IMR-90 (cell line): ENCODE measurements at places on chromosomes 2 and 18.

GRCh38 chr2:28736034-28736433 lies 15.6 kb upstream of the PPP1CB start:
- no peak for DNase-seq

DNA sequence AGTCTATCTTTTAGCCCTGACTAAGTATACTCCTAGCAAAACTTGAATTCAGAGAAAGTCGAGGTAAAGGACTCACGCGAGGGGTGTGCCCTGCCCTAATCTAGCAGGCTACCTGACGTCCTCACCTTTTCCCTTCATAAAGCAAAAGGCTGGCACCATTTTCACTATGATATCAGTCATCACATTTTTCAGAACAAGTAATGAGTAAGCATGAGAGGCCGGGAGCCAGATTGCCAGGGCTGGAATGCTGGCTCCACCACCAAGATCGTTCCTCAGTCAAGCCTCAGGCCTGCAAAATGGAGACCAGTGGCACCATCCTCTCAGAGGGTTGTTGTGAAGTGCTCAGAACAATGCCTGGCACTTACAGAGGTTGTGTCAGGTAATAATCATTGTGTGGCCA lies 18.7 kb upstream of the NCKAP5 start:
- no peak for DNase-seq

GRCh38 chr2:65788556-65788955 lies 356.2 kb upstream of the SPRED2 start:
- no peak for DNase-seq

DNA sequence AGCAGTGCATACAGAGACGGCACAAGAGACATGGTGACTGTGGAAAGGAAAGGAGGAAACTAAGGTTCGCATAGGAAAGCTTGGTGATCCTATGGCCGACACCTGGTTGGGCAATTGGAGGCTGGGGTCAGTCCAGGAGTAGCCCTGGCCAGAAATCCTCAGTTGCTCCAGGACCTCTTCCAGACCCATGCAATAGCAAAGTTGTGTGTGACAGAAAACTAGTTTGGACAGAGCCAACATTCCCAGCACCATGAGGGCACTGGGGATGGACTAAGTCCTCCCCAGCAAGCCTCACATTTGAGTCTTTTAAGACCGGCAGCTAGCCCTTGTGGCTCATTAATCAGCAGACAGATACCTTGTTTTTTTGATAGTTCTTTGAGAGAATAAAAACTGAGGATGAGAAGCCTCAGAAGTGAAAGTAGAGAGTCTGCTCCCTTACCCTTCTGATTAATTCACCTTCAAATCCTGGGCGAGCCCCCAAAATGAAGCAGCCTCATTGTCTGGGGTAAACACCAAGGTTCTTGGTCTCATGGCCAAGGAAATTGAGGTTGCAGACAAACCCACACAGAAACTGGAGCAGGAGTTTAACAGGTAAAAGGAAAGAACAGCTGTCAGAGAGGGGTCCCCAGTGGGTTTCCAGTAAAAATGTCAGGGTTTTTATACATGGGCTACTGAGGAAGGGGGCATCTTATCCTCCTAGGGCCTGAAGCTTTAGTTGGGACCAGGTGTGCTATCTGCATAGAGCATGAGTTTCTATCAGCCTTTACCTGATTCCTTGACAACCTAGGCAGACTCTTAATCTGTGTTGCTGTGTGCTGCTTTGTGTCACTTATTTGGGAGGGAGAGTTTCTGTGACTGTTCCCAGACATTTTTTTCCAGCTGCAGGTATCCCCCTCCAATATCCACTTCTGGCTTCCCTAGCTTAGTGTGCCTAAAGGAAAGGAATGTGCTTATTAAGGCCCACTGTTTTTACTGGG lies 39.1 kb downstream of the STK17B start:
- peak; percentile 25 for DNase-seq

DNA sequence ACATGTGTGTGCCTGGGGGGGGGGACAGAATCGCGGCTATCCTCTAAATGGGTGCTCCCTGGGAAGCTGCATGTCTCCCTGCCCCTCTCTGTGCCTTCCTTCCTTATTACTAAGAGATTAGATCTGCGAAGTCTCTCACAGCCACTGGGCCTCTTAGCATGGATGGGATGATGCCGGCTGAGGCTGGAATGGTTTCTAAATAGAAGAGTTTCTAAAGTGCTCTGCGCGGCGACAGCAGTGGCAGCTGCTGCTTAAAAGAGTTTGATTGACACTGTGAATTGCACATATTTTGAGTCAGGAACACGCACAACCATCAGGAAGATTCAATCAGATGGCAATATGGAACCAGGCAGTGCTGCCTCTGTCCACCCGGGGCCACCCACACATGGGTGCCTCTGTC lies 163.8 kb downstream of the CLIP4 start:
- no peak for DNase-seq

- DNase-seq = peak; percentile 78
These were observed 725 bp downstream of the FBXO48 start for GRCh38 chr2:68466361-68466777.

DNA sequence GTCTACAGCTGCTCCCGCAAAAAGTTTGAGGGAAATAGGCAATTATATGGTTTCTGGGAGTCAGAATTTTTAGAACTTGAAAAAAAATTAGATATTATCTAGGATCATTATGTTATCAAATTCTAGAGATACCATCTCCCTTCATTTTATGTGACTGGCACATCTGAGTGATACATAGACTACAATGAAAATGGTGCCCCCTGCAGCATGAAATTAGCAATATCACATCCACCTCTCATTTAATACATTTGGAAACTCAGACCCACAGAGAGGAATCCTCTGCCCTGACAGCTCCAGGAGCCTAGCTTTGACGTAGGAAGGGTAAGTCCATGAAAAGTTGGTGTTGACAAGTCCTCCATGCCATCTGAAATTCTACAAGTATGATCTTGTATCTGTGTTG lies 381.6 kb downstream of the SUCLG1 start:
- no peak for DNase-seq

DNA sequence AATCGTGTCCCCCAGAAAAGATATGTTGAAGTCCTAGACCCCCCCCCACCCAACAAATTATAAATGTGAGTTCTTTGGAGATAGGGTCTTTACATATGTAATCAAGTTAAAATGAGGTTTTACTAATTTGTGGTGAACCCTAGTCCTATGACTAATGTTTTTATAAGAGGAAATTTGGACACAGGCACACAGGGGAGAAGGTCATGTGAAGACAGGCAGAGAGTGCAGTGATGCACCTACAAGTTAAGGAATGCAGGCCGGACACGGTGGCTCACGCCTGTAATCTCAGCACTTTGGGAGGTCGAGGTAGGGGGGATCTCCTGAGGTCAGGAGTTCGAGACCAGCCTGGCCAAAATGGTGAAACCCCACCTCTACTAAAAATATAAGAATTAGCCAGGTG lies 5.8 kb upstream of the PMAIP1 start:
- DNase-seq = no peak

GRCh38 chr2:11618708-11619062 lies 51.3 kb downstream of the NTSR2 start:
- DNase-seq = no peak

- DNase-seq = peak; percentile 62
These were observed at the start of gene TLK1 for GRCh38 chr2:171160119-171160955. Gene TLK1 (minus strand): TSS chr2:171160893. CDS start chr2:171160428, 465 bp downstream.

DNA sequence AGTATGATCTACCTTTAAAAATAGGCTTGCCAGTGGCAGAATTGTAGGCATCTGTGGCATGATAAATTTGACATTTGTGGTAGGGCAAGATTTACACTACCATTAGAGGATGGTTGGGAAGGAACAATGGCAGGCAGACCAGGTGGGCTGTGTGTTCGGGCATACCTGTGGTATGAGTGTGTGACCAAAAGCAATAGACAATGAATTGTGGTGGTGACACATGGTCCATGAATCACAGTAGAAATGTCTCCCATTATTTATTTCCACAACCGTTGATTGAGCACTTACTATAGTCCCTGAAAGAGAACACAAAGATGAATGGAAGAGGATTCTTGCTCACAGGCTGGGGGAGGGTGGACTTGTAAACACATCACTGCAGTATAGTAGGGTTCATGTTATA lies 29.9 kb upstream of the RUFY4 start:
- peak; percentile 29 for DNase-seq

DNA sequence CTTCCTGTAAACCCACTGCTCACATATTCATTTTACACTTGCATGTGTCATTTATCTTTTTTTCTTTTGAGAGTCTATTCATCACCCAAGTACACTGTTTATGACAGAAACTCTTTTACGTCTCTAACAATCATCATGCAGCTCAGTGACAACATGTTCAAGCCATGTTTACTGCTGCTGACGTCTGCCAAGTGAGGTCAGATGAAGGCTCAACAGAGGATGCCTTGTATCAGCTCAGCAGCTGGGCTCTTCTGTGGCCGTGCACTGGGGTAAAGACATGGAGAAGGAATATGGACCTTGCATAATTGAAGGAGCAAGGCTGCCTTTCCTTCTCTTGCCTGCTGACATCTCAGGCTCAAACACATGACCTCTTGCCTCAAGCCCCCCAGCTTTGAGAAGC lies 99.6 kb downstream of the ADD2 start:
- no peak for DNase-seq

GRCh38 chr2:7904319-7904718 lies 777.5 kb upstream of the ID2 start:
- DNase-seq = no peak

- DNase-seq = no peak
These were observed 11.8 kb upstream of the LHCGR start for GRCh38 chr2:48767330-48767729.

GRCh38 chr2:64635976-64636911 lies 17.5 kb downstream of the SERTAD2 start:
- no peak for DNase-seq

GRCh38 chr2:38016219-38016618 lies 59.7 kb downstream of the CYP1B1 start:
- DNase-seq = peak; percentile 31
